ENCODE measurements at places on chromosomes 7 and 10.

GRCh38 chr10:109912335-109913281, 10.7 kb downstream of the XPNPEP1 start:
- DNase-seq, result no peak

DNA sequence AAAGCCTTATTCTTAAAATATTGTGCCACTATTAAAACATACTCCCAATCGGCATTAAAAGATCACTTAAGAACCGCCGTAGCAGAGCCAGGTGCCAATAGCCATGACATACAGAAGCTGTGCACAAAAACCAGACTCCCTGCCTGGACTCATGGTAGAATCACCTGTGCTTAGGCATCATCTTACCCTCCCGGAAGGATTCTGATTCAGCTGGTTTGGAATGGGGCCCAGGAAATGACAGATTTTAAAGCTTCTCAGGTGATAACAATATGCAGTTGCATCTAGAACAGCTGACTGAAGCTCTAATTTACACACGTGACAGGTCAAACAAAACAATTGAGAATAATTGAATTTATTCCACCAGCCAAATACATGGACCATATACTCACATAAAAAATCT, 10.7 kb downstream of the A1CF start:
- DNase-seq, result no peak

DNA sequence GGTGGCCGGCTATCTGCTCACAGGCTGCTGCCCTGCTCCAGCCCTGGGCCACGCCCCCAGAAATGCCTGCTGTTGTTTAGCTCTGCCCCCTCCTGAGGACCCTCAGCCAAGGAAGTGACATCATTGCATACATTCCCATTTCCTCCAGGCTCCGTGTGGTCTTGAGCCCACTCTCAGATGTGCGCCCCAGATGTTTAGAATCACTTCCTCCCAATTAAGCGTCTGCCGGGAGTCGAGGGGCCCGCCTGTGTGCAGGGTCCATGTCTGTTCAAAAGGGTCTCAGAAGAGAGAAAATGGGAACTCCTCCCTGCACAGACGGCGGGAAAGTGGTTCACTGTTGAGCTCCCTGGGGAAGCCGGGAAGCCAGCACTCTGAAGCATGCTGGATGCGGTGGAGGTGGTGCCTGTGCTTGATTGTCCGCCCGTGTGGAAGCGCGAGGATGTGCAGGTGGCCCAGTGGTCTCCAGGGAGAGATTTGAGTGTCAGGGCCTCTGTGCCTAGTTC, 116.9 kb upstream of the PPIF start:
- no peak for DNase-seq

GRCh38 chr7:126755381-126755780, 497.4 kb downstream of the GRM8 start:
- no peak for DNase-seq

DNA sequence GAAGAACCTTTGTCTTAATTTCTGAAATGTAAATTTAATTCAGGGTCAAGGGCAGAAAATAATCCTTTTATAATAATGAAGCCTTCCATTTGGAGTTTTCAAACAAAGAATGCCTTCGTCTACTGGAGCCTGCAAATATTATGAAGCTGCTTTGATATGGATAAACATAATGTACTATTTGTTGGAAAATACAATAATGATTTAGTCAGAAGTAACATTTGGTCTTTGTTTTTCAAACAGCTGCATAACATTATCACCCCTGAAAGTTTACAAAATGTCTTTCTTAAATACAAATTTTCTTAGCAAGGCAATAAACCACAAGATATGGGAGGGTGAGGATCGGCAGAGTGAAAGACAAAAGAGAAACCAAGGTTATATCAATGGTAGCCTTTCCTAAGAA, 41.5 kb downstream of the TMEM26 start:
- DNase-seq, result no peak

DNA sequence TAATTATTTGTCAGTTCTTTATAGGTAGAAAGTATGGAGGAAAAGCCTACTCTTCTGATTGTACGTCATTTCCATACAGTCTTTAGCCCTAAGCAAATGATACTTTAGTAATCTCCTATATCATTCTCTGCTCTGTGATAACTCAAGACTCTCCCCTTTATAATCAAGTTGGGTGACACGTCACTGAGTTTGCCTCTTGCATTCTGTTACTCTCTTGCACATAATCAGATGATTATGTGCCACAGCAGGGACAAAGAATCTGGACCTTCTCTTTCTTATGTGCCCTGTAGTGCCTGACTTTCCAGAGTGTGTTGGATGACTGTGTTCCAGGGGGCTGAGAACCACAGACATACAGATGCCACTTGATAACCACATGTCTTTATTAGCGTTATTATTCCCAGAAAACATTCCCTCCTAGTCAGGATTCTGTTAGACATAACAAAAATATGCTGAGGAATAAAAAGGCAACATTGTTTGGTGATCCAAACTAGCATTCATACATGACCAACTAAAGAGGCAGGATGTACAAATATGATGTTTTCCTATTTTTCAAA, 116.4 kb upstream of the HGF start:
- no peak for DNase-seq

DNA sequence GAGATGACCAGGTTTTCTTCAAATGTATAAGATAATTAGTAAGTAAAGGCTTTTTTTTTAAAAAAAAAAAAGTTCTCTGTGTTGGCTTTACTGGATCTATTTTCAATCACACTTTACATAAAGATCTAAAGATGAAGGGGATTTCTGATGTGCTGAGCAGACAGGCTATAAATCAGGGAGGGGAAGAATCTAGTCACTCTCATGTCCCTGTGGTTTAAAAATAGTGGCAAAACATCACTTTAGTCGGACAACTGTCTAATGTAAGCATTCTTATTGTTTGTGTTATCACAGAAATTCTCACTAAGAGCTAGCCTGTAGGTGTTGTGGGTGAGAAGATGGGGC, 132.7 kb downstream of the ICA1 start:
- no peak for DNase-seq

DNA sequence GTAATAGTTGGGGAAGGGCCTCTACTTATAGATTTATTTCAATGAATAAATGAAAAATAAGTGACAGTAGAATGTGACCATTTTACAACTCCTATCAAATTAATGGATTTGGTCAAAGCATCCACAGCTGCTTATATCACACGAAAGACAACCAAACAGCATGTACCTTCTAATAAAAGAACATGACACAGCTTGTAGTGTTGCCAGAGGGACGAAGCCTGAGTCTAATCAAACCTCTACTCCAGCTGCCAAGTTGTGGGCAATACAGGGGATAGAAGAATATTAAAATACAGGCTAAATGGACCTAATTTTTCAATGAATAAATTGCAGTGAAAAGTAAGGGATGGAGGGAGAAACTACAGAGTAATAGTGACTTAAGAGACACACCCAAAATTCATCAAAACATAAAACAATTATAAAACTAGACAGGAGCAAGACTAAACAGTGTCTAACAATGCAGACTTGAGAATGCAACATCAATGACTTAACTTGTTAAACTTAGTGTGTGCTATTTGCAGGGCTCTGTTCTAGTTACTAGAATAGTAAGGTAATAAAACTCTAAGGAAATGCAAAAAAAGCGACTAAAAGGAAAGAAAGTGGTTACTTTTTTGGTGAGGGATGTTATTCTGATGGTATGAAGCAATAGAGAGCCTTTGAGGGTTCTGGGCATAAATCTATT, 853.8 kb downstream of the GRM8 start:
- DNase-seq, result no peak

DNA sequence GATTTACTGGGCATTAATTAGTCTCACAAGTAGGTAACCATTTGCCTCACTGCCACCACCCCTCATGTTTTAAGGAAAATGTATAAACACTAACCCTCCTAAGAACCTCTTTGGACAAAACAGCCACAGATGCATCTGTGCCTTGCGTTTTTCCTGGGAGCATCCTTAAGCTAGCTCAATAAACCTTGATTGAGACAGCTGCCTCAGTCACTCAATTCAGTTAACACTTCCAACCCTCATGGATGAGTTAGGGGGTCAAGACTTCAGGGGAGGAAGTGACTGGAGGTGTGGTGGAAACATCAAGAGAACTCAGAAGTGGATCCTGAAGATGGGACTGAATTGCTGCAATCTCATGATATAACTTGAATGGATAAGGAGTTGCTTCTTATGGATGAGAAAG, 31.5 kb downstream of the CUL2 start:
- DNase-seq, result no peak

DNA sequence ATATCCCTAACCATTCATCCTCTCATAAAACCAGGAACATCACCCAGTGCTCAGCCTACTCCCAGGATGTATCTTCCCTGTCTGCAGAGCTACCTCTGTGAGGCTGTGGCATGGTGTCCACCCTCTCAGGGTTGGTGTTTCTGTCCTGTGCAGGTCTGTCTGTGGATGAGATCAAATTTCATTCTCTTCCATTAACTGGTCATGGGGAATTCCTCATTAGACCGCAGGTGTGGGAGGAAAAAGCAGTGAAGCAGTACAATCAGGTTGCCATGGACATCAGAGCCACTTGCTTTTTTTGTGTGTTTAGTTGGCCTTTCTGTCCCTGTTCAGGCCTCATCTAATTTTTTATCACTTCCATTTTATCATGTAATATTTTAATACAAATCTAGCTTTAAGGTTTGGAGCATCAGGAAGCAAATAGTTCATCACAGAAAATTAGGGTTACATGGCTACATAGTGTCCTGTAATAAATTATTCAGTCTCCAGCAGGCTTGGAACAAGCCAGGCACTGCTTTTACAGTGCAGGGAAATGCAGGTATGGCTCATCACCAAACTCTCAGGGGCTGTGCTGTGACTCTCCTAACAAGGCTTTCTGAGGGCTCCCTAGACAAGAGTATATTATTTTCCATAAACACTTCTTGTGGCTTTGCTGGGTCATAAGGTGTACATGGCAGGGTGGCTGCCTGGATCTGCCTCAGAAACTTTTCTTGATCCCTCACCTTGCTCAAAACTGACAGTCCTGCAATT, 594.9 kb upstream of the IGFBP3 start:
- no peak for DNase-seq

GRCh38 chr10:120132811-120133210, 240.3 kb downstream of the SEC23IP start:
- no peak for DNase-seq

DNA sequence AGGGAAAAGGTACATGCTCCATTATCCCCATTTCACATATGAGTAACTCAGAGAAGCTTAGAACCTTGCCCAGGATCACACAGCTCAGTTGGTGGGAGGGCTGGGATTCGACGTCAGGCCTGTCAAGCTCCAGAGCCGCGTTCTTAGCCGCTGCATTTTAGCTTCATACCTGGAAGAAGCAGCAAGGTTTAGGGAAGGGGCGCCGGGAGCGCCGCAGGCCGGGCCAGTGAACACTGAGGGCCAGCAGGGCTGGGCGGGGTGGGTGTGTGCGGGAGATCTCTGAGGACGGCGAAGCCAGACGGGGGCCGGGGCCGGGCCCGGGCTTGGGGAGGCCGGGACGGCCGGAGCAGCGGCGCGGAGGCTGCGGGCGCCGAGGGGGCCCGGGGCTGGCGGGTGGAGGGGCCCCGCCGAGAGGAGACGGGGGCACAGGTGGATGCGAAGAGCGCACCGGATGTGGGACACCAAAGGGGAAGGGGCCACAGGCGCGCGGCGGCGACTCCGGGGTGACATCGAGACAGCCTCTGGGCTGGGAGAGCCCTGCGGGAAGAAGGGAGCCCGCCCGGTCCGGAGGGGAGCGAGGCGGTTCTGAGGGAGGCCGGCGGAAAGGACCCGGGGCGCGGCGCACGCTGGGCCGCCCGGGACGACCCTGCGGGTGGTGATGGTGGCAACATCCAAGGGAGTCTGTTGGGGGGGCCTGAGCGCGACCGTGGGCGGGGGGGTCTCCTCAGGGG, 498 bp downstream of the NDST2 start:
- DNase-seq, result no peak

DNA sequence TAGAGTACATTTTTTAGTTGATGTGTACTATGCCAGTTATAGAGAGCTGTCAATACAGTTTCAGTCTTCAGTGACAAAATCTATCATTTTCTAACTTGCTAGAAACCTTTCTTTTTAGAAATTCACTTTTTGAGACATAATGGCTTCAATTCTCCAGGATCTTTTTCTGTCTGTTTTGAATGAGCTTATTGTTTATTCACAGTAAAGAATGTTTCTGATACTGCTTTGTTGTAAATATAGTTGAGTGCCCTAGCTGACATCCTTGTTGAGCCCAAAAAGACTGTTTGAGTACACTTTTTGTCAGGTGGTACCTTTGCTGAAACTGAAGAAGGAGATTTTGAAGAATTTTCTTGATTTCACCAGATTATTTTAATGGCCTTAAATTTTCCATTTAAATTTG, 139.9 kb downstream of the PPP1R9A start:
- DNase-seq, result no peak

DNA sequence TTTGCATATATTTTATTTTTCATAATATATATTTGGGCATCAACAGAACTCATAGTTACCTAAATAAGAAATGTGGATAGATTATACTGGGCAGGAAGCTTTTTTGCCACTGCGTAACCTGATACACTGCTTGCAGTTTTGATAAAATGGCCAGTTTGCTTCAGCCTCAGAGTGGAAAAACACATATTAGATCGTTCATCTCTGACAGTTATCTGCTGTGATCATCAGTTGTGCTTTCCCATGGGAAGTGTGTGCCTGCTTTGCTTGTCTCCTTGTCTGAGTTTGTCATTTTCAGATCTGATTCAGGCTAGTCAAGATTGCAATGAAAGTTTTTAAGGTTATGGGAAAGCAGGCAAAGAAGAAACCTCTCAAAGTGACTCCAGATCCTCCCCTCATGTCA, 54.0 kb downstream of the ADAM12 start:
- DNase-seq, result no peak

- DNase-seq, result no peak
These were observed 25.3 kb upstream of the LEP start for GRCh38 chr7:128215739-128216138.

GRCh38 chr7:129767120-129768015, 155.8 kb downstream of the NRF1 start:
- DNase-seq, result no peak

GRCh38 chr10:112775892-112776674, 174.0 kb upstream of the TCF7L2 start:
- no peak for DNase-seq

DNA sequence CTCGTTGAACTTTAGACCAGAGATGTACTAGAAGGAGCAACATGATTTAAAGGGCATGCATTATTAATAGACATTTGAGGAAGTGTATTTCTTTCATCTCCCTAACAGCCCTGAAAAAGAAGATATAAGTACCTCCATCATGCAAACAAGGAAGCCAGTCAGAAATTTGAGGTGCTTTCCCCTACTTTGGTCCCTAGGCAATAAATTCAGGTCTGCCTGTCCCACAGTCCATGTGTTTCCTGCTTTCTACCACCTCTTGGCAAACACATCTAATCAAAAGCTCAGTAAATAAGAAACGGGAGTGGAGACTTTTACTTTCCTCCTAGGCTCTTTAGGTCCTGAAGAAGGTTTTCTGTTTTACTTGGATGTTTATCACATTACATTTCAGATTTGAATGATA, 5.2 kb upstream of the SEMA3C start:
- no peak for DNase-seq

GRCh38 chr10:21870849-21871248, 132.7 kb downstream of the DNAJC1 start:
- no peak for DNase-seq
